Stimulated activated CD8-positive, alpha-beta memory T cell treated with anti-CD3 and anti-CD28 coated beads, Interleukin-7, amount 100 ng/mL, for 1 hour (primary cell): ENCODE measurements at places on chromosomes 1 and 21.

DNA sequence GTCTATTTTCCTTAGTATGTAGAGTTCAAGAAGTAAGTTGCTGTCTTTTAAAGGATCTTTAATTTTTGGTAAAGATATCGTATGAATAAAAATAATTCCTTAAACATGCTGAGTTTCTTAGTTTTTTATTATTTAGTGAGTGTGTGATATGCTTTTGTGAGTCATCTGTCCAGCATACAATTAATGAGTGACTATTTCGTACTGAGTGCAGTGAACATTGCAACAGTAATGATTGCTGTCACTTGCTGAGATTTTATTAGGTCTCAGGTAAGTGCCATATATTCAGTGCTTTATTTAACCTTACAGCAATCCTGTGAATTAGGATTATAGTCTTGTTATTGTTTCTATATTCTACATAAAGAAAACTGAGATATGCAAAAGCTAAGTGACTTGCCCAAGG lies 22.6 kb downstream of the MIGA1 start:
- DNase-seq, result no peak

GRCh38 chr1:15571266-15571665 lies 13.6 kb downstream of the AGMAT start:
- DNase-seq, result no peak

- DNase-seq, result no peak
Observed at GRCh38 chr1:247189981-247190798, 18.4 kb upstream of the ZNF124 start.

DNA sequence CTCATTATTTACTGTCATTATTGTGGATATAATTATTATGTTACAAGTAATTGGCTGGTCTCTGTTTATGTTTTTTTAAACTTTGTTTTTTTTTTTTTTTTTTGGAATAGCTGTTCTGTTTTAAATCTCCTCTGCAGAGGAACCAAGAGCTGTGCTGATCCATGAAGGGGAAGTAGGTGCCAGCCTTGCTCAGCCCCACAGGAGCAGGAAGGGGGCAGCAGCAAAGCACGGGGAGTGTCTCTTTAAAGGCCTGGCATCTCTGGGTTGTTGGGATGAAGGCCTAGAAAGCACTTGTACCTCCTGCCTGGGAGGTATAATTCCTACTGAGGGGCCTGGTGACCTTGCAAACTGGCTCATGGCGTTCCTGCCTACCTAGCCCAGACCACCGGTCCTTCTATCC lies 2.5 kb upstream of the GRHL3 start:
- DNase-seq, result no peak

- no peak for DNase-seq
Observed at GRCh38 chr1:111847466-111847865, 91.8 kb downstream of the DDX20 start.

- DNase-seq, result no peak
Observed at GRCh38 chr1:3884966-3885365, 15.1 kb downstream of the C1orf174 start.

- DNase-seq, result no peak
Observed at GRCh38 chr1:66437136-66437401, 96.9 kb upstream of the SGIP1 start.

- no peak for DNase-seq
Observed at GRCh38 chr1:193115629-193116227, 6.1 kb upstream of the CDC73 start.

DNA sequence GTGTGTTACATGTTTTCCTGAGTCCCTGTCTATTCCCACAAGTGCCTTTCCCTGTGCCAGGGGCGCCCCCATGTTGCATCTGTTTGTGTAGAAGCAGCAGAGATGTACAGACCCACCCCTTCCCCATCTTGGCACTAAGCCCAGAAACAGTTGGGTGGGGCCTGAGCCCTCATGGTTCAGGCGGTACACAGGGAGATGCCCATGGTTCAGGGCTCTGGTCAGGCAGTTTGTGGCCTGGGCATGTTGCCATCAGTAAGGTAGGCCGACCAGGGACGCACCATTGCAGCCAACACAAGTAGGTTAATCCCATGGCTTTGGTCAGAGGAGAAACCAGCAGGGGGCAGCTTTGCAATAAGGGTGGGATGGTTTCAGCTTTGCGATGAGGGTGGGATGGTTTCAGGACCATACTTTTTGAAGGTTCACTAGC lies 914 bp upstream of the ADGRB2 start:
- DNase-seq, result no peak

- no peak for DNase-seq
Observed at GRCh38 chr1:227781314-227781930, 34.1 kb upstream of the PRSS38 start.

DNA sequence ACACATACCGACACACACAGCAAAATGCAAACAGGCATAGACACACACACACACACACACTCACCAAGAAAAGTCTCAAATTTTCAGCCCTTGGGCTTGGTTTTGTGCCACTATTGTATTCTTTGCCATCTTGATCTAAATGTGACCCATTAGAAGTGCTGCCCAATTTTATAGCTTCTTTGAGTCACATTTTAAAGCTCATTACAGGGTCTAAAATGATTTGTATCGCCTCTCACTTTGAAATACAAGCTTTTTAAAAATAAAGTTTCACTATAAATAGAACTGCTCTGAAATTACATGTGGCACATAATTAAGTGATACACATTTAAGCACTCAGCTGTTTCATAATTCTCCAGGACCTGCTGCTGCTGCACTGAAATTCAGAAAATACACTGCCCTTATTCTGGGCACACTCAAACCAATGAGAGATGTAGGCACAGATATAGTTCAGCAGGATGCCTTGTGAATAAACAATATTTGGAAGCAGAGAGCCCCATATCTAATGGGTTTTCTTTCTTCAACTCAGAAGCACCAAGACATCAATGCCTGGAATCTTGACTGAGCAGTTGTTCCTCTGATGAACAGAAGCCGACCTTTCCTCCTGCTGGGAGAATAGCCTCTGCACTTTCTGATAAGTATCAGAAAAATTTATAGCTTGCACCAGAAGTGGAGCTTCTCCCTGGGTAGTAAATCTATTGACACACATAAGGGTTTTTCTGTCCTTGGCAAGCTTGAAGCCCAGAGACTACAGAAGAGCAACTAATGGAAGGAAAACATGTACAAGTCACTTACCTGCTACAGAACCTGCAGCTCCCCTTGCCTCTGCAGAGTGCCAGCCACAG lies 37.0 kb upstream of the PLPPR4 start:
- no peak for DNase-seq

- no peak for DNase-seq
Observed at GRCh38 chr1:10516925-10517676, 42.4 kb downstream of the PEX14 start.

DNA sequence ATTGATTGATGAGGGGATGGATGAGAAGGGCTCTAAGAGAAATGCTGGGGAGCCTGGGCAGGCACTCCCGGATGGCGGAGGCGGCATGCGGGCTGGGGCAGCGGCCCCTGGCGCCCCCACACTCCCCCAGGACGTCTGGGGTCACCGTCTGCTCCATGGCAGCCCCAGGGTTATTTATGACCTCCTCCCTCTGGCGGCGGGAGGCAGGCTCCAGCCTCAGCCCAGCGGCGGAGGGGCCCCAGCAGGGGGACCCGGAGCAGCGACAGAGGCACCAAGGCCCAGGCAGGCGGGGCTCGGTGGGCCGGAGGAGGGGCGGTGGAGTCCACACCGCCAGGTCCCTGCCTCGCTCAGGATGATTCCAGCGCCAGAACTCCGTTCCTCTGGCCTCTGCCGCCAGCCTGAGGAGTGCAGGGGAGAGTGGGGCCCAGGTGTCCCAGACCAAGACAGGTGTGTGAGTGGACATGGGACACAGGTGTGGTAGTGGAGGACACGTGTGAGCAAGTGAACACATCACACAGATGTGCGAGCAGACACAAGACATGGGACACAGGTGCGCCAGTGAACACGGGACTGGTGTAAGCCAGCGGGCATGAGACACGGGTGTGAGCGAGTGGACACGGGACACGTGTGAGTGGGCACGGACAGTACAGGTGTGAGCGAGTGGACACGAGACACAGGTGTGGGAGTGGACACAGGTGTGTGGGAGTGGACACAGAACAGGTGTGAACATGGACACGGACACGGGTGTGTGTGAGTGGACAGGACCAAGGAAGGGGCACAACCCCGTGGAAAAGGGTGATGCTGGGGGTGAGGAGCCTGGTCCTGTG lies 2.5 kb upstream of the SAMD11 start:
- DNase-seq, result no peak

DNA sequence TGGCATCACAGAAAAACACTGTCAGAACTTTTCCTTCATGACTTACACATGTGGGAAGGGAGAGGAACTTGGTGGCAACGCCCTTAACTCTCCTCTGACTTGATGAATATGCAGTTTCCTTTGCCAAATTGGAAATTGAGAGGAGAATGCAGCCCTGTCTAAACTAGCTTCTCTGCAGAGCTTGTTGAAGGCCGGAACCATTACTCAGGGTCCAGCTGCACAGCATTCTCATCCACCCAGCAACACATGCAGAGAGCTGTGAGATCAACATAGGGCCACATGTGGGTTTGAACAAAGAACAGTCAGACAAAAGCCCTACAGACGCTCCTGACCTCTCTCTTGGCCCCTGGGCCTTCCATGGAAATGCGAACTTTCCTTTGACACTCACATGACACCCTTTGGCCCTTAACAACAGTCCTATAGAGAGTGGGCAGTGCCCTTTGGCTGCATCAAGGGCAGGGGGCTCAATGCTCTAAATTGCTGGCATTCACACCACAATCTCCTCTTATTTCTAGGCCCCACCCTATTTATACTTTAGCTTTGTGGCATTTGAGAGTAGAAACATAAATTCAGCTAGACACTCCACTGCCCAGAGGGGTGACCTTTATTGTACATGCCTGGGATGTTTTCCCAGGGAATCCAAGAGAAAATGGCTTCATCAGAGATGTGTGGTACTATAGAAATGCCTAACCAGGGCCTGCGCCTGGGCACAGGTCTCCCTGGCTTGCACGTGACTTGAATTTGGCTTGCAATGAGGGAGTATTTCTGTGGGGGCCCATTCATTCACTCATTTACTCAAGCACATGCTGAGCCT lies 64.4 kb downstream of the CDC7 start:
- DNase-seq, result no peak

GRCh38 chr1:222996310-222996975 lies 146.6 kb downstream of the TLR5 start:
- no peak for DNase-seq

DNA sequence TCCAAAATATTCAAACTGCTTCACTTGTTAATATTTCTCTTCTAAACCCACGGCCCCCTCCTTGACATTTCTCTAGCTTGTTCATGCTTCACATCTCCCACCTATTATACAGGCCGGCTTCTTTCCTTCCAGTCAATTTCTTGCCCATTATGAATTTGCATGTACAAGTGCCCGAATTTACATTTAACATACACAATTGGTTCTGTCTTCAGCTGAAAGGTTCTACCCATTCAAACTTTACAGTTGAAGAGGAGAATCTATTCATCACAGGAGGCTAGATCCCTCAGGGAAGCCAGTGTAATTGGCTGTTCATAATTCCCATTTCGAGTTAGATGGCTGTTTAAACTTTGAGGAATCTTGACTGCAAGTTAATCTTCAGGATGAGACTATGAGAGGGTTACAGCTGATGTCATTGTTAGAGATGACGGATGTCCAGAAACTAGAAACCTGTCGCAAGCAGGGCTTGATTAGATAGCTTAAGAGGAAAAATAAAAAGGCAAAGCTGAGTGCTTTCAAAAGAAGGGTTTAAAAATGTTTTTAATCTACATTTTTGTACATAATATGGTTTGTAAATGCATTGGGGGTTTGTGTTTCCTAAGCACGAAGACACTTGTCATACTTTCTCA lies 157.0 kb downstream of the ADSS2 start:
- no peak for DNase-seq

DNA sequence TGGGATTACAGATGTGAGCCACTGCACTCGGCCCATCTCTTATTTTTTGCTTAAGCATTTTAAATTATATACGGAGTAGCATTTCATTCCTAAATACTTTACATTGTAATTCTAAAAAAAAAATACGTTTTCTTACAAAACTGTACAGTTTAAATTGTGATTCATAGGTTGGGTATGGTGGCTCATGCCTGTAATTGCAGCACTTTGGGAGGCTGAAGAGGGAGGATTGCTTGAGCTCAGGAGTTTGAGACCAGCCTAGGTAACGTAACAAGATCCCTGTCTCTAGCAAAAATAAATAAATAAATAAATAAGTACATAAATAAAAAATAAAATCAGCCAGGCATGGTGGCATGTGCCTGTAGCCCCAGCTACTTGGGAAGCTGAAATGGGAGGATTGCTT lies 24.6 kb downstream of the TBCE start:
- DNase-seq, result no peak

DNA sequence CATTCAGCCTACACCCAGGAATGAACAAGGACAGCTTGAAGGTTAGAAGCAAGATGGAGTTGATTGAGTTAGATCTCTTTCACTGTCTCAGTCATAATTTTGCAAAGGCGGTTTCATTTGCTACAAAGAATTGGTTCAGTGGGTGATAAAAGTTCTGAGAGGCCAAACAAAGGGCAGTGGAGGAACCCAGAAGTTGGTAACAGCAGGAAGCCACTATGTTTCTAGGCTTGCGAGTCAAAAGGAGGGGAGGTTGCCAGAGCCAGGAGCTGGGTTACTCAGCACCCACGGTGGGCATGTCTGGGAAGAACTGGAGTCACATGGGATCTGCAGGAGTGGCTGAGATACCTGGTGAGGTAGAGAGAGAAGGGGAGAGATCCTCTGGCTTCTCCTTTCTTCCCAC lies 64.2 kb upstream of the MRPS6 start:
- DNase-seq, result no peak

DNA sequence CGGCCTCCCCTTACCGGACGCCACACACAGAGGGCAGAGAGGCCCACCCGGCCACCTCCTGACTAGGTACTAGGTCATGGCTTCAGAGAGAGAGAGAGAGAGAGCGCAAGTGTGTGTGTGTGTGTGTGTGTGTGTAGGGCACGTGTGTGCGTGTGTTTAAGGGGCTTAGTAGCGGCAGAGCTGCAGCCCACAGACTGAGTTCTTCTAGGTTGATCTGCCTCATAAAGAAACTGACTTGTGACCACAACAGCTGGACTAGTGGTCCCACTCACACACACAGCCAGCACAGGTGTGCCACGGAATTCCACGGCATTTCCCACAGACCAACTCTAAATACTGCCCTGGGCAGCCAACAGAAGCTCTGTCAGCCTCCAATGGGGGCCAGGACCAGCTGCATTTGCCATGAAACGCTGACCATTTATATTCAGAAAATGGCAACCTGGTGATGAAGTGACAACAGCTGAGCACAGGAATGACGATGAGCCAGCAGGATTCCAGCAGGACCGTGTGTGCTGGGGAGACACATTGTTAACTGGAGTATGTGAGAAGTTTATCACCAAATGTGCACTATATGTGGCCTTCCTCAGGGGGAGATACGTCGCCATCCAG lies 38.8 kb upstream of the GPR153 start:
- DNase-seq, result no peak

DNA sequence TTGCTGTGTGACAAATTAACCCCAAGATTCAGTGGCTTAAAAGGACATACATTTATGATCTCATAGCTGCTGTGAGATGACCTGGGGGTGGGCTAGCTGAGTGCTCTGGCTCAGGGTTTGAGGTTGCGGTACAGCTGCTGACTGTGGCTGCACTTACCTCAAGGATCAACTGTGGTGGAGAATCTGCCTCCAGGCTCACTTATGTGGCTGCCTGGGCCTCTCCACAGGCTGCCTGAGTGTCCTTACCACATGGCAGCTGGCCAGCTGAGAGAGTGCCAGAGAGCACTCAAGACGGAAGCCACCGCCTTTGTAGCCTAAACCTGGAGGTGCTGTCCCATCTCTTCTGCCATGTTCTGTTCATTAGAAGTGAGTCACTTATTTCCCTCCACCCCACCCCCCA lies 5.7 kb downstream of the LRRC71 start:
- DNase-seq, result no peak
